Aorta (tissue), 5 donors: ENCODE measurements at places on chromosomes 3 and 15. TPM values are rescaled to one million over a fixed set of nuclear protein-coding genes. Genes with fewer than 3 reads are reported as not detected.

GRCh38 chr3:12345141-12345561, 56.3 kb downstream of the PPARG start:
- DNase-seq, result no peak
- H3K27ac ChIP-seq, result no peak overlapping the region
- H3K27me3 ChIP-seq, result no peaks in the 10 kb centered on the region
- H3K4me1 ChIP-seq, result no peaks in the 10 kb centered on the region
- H3K36me3 ChIP-seq, result no peaks in the 10 kb centered on the region
- H3K4me3 ChIP-seq, result no peak overlapping the region

GRCh38 chr3:16290827-16291196, 25.8 kb downstream of the OXNAD1 start:
- no peak for DNase-seq
- no peak overlapping the region for H3K4me3 ChIP-seq
- H3K27ac ChIP-seq, result no peak overlapping the region
- H3K4me1 ChIP-seq, result no peaks in the 10 kb centered on the region

DNA sequence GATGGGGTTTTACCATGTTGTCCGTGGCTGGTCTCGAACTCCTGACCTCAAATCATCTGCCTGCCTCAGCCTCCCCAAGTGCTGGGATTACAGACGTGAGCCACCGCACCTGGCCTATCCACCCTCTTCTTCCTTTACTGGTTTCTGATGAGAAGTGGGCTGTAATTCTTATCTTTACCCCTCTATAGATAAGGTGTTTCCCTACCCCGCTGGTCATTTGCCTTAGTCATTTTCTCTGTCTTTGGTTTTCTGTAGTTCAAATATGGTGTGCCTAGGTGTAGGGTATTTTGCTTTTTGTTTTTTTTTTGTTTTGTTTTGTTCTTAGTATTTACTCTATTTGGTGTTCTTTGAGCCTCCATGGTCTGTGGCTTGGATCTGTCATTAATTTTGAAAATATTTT, 41.3 kb downstream of the APBA2 start:
- no peaks in the 10 kb centered on the region for H3K27me3 ChIP-seq
- no peak overlapping the region for H3K4me3 ChIP-seq
- H3K4me1 ChIP-seq, result no peaks in the 10 kb centered on the region
- no peaks in the 10 kb centered on the region for H3K36me3 ChIP-seq
- H3K27ac ChIP-seq, result no peak overlapping the region

DNA sequence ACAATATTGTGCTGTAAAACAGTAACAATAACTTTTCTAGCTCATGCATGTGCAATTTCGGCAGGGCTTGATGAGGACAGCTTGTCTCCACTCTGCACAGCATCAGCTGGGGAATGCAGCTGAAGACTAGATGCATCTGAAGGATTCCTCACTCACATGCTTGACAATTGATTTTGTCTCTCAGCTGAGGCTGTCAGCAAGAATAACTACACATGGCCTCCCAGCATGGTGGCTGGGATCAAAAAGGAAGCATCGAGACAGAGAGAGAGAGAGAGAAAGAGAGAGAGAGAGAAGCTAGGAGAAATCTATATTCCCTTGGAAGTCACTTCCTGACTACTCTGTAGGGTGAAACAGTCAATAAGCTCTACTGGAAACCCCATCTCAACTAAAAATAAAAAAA, 487.1 kb downstream of the PLOD2 start:
- no peak overlapping the region for H3K27ac ChIP-seq
- no peak for DNase-seq
- H3K4me1 ChIP-seq, result no peaks in the 10 kb centered on the region
- H3K36me3 ChIP-seq, result no peaks in the 10 kb centered on the region
- H3K4me3 ChIP-seq, result no peak overlapping the region

GRCh38 chr3:25574172-25574765, 90.4 kb downstream of the TOP2B start:
- H3K4me1 ChIP-seq, result no peaks in the 10 kb centered on the region
- H3K27me3 ChIP-seq, result no peaks in the 10 kb centered on the region
- DNase-seq, result no peak
- H3K27ac ChIP-seq, result no peak overlapping the region

MASP1 gene
- 6.0 TPM for total RNA-seq

PLD1 gene
- 23.1 TPM for total RNA-seq

AHSG gene
- not detected for total RNA-seq

GNAI2 gene
- 301 TPM for total RNA-seq
